ENCODE measurements at places on chromosomes 7 and 10.

DNA sequence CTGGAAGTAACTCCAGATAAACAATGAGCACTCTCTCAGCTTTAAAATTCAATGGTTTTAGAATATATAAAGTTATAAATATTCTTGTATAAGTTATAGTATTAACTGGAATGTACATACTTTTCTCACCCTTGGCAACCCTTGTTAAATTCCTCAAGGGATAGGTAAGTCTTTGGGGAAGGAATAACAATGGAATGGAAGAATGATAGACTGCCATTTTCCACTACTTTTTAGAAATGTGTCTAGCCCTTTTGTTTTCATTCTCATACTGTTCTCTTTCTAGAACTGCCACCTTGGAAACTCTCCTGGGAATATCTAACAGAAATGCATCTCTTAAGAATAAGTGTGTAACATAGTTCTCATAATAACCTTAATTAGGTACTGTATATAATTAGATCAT lies 8.3 kb downstream of the KIF5B start:
- DNase-seq: no peak

GRCh38 chr10:3881622-3882021 lies 96.6 kb upstream of the KLF6 start:
- DNase-seq: no peak

GRCh38 chr7:81161451-81162075 lies 242.7 kb upstream of the SEMA3C start:
- DNase-seq: no peak

GRCh38 chr10:117663750-117664149 lies 121.2 kb downstream of the EMX2 start:
- DNase-seq: no peak

DNA sequence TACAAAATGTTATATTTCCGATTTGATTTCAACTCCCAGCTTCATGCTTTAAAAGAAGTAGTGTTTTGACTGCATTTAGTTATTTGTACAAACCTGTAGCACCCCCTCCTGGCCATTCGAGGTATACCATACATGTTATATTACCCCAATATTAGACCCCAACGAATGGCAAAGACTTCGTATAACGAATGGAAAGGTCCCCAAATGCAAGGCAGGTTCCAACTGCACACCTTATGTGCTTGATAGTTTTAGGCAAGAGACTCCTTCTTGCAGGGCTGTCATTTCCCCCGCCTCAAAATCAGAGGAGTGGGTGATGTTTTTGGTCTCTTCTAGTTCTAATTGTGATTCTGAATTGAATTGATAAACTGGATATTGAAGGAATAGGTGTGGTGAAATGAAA lies 101.1 kb upstream of the TARP start:
- no peak for DNase-seq

DNA sequence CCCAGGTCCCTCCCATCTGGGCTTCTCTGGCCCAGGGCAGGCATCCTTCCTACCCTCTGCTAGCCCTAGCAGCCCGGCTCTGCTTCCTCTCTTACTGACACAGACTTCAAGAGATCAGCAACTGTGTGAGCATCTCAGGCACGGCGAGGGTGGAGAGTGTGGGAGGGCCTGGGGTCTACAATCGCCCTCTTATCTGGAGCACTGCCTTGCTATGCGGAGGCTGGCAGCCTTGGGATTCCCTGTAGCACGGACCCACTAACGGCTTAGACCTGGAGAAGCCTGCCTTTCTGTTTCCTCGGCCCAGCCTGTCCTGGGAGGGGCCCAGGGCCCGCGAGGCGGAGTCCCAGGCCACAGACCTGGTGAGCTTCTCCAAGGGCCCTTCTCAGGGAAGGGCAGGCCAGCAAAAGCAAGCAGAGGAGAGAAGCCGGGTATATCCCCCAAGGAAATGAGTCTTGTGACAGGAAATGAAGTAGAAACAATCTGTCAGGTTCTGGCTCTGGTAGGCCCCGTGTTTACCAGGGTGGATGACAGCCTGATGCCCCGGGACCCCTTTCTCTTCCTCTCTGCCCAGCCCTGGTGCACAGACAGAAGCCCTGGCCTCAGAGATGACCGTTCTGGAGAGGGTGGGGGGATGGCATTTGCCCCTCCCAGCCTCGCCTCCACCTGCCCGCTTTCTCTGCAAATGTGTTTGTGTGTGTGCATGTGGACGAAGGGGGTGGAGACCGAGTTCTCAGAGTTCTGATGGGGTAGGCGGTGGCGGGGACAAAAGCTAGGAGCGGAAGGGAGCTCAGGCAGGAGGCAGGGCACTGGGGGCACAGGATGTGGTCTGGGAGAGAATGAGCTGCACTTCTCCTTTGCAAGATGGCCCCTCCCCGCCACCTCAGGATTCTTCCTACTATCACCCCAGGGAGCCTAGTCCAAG lies 2.5 kb downstream of the LRCH4 start:
- no peak for DNase-seq

DNA sequence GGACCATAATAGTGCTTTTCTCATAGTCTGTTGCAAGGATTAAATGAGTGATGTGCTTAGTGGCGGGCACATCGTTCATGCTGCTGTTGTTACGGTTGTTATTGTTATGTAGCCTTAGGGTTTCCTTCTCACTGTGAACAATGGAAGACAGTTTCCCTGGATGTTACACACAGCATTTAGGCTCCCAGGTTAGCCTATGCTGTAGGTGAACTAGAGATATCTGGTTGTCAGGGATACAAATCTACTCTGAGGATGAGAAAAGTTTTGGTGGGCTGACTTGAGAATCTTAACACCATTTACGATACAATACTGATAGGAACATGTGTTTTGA lies 14.7 kb downstream of the SH3PXD2A start:
- no peak for DNase-seq

DNA sequence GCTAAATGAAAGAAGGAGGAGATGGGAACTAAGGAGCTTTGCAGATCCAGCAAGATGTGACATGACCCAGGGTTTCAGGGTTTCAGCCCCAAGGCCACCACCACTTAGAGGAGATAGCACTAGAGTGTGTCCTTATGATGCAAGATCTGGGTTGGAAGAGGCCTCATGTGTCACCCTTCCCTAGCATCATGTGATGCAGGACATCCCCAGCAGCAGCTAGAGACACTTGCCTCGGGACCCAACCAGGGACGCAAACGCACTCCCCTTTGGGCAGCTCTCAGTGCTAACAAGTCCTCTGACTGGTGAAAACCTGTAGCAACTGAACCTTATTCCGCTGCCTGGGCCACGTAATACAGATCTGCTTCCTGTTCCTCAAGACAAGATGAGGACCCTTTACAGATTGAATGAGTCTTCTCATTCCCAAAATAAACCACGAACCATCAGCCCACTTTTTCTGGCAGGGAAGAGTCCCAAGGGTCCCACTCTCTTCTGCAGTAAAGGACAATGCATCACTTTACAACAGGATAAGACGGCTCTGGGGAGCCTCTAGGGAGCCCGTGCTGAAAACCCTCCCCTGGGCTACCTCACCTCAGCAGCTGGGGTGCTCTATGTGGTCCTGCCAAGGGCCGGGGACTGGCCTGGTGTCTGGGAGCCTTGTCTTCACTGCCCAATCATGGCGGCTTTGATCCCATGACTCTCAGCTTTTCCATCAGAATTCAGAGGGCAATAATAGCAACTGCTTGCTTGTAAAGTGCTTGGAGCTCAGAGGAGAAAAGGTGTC lies 44.8 kb upstream of the GDF10 start:
- no peak for DNase-seq

DNA sequence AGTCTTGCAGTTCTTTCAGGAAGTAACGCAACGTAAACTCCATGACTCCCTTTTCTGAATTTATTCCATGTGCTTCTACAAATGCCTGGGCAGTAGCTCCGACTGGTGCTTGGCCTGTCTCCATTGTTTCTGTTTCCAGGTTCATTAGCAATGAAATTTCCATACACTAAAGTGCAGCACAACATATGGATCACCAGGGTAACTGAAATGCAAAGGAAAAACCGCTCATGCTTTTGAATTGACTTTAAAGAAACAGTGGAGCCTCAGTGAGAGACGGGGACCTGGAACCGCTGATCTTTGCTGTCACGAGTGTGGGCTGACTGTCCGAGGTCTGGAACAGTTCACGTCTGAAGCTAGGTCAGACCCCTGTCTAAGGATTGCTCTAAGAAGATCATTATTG lies 126.5 kb upstream of the IGFBP3 start:
- DNase-seq: no peak

GRCh38 chr7:1248143-1248915 lies 15.7 kb downstream of the UNCX start:
- DNase-seq: no peak

DNA sequence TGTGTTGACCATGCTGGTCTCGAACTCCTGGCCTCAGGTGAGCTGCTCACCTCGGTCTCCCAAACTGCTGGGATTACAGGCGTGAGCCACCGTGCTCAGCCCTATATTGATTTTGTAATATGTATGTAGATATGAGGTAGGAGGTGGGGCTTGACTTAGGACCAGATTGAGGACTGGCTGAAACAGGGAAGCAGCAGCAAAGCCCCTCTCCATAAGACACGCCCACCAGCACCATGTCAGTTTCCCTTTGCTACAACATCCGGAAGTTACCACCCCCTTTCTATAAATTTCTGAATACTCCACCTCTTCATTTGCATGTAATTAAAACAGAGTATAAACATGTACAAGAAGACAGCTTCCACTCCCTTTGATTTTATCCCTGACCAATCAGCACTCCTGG lies 47.9 kb upstream of the MYL10 start:
- no peak for DNase-seq

DNA sequence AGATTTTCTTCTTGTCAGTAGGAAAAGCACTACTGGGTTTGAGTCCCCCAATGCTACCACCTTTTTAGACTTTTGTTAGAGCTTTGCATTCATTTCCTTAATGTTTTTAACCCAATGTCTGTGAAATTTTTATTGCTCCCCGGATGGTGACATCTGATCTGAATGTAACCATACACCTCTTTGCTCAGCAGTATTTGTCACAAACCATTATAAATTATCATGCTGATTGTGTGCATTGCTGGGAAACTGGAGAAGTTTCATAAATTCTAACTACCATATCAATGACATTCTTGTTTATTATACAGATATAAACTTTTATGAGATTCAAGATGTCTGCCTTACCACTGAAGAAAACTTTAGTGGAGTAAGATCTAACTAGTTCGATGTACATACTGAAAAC lies 8.5 kb downstream of the NRP1 start:
- DNase-seq: no peak

GRCh38 chr10:132114953-132115520 lies 49.3 kb downstream of the JAKMIP3 start:
- DNase-seq: no peak

DNA sequence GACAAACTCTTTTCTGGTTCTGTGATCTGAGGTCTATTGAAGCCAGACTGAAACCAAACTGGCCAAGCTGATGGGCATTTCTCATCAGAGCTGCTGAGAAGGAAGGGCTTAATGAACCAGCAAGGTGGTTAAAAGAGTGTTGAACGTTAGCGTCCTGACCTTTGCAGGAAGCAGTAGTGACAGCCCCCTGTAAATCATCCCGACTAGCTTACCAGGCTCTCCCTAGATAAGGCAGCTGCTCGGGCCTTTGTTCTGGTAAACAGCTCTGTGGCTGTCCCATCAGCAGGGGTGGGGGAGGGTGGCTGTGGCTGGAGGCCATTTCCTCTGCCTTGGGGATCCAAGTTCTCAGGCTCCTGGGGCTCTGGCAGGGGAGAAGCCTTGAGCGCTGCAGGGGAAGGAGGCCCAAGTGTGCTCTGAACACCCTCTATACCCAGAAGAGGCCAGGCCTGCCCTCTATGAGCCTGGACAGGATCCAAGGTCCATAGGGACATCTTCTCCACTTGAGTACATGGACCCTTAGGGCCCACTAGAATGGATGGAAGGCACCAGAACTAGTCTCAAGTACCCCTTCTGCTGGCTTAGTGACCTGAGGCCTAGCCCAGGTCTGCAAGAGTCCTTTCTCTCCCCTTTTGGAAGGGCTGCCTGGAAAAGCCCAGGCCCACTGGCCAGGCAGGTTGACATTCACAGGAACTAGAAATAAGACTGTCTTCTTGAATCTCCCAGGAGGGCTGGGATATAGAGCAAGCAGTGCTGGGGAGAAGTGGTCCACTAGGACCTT lies 134.6 kb downstream of the ARHGAP22 start:
- DNase-seq: no peak

DNA sequence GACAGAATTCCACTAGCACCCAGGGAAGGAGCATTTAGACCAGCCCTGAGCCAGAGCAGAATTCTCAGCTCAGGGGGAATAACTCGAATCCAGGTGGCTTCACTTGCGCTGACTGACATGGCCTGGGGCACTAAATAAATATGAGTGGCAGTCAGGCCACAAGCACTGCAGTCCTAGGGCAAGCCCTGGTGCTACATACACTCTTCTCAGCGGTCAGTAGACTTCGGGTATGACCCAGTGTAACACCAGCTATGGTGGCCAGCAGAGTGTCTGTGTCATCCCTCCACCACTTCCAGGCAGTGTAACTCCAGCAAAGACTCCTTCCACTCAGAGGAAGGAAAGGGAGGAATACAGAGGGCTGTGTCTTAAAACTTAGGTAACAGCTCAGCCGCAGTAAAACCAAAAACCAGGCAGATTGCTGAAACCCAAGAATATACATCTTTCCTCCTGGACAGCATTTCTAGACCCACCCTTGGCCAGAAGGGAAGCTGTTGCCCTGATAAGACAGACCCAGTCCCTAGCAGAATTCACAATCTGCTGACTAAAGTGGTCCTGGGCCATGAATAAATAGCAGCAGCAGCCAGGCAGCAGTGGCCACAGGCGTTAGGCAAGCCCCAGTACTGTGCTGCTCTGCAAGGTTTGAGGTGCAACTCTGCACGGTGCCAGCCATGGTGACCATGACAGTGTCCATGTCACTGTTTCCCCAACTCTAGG lies 77.0 kb downstream of the SNX13 start:
- DNase-seq: no peak

GRCh38 chr7:136588216-136588615 lies 280.2 kb upstream of the CHRM2 start:
- DNase-seq: no peak

DNA sequence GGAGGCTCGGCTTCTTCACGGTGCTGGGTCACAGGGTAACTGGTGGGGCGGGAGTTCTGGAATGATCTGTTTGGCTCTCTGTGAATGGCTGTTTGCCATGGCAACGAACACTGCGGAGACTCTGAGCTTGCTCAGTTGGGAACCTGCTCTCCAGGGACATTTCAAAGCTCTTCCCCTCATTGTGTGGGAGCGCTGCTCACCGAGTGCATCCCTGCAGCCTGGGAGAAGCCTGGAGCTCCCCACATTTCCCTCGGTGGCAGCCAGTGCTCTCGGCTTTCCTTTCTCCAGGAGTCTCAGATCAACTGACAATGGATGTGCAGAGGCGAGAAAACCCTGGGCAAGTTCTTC lies 57.6 kb upstream of the CACUL1 start:
- DNase-seq: no peak

GRCh38 chr7:22781230-22781711 lies 41.4 kb downstream of the TOMM7 start:
- DNase-seq: no peak

GRCh38 chr10:5618042-5618441 lies 48.4 kb downstream of the ASB13 start:
- peak; percentile 60 for DNase-seq

DNA sequence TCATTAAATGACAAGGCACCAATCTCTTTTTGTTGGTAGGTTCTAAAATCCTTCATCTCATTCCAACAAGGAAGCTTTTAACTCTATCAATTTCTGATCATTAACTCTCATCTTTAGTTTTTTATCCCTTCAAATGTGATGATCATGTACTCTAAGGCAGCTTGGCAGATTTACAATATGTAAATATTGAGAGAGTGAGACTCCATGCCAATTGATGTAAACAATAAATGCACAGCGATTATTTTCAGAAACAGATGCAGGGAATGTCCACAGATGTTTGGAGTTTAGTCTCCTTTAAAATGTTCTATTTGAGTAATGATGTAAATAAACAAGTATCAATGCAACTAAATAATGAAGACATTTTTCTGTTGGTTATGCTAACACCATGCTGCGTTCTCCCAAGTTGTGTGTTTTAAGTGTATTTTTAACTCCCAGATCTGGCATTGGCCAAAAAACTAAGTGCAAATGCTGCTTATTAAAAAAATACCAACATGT lies 213.8 kb downstream of the AHR start:
- no peak for DNase-seq
